Head of caudate nucleus (tissue), 42 donors: ENCODE measurements at places on chromosomes 6 and 20.

DNA sequence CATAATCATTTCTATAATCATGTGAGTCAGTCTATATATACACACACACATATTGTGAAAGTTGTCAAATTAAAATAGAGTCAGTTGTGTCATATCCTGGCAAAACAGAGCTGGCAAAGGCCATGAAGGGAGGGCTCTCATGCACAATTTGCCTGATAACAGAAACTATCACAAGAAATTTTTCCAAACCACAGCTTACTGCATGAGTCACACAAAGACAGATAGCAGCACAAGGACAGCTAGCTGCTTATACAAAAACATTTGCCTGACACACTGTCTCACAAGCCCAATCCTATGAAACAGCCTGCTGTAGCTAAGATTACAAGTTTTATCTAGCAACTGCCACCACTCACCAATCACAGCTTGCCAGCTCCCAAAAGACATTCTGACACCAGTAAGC lies 848.5 kb upstream of the MAN1A1 start:
- DNase-seq, result no peak

- DNase-seq, result no peak
Measured at GRCh38 chr20:59837623-59838394, 95.6 kb downstream of the SYCP2 start.

DNA sequence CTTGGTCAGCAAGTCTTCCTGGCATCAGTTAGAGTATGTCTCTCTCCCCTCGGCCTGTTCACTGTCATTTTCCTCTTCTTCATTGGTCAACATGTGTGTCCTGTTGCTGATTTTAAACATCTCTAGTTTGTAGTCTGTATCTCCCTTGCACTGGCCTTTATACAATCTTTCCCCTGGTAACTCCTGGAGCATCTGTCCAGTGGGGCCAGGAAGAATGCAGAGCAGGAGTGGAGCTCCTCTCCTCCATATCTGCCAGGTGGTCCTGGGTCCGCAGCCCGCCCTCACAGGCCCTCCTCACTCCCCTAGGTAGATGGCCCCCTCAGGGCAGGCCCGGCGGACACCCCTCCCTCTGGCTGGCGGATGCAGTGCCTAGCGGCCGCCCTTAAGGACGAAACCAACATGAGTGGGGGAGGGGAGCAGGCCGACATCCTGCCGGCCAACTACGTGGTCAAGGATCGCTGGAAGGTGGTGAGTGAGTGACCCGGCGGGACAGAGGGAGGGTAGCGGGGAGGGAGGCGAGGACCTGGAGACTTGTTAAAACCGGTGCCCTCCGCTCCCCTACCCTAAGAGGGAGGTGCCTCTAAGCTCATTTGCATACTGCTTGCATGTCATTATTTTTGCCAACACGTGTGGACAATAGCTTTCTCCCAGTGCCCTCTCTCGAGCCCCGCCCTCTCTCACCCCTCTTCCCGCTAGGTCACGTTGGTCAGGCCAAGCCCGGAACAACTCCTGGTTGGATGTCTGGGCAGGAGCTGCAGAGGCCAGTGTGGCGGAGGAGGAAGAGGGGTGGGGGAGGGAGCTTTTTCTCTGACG lies 3.2 kb downstream of the TTBK1 start:
- peak; percentile 78 for DNase-seq

GRCh38 chr6:10968776-10969175 lies 75.3 kb downstream of the ELOVL2 start:
- no peak for DNase-seq

DNA sequence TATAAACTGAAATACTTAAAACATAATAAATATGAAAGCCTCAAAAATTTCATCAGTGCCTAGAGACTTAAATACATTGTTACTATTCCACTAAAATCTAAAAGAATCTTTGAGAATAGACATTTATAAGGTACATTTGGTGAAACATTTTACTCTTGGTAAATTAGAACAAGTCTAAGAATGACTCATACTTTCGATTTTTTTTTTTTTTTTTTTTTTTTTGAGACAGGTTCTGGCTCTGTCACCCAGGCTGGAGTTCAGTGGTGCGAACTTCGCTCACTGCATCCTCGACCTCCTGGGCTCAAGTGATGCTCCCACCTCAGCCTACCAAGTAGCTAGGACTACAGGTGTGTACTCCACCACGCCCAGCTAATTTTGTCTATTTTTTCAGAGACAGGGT lies 6.4 kb downstream of the FUCA2 start:
- no peak for DNase-seq

DNA sequence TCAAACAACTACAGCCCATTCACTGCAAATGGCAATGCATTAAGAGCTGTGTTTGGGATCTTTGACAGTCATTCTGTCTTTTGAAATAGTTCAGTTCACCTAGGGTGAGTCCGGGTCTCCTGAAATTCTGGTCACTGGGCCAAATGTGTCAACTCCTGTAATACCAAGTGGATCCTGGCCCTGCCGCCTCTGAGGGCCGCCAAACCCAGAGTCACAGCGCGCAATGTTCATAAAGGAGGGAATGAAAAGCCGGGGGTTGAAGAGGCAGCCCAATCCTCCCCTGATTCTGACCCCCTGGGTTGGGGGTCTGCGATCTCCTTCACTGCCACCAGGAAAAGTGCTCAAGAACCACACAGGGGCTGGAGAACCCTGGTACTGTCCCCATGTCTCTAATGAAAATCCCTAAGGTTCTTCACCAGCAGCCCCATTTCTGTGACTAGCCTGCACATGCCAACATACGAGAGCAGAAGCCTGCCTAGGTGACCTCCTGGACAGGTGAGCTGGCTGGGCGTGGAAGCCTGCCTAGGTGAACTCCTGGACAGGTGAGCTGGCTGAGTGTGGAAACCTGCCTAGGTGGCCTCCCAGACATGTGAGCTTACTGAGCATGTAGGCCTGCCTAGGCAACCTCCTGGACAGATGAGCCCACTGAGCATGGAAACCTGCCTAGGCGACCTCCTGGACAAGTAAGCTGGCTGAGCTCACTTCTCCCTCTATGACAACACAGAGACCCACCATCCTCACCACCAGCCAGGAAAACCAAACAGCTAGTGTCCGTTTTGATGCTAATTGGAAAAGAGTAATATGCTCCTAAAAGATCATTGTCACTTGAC lies 16.1 kb upstream of the APMAP start:
- DNase-seq, result no peak

GRCh38 chr20:415820-416322 lies 7.8 kb downstream of the RBCK1 start:
- DNase-seq, result no peak

GRCh38 chr20:21643417-21643816 lies 62.0 kb upstream of the PAX1 start:
- no peak for DNase-seq

- no peak for DNase-seq
Measured at GRCh38 chr20:1840817-1841553, 54.2 kb upstream of the SIRPA start.

DNA sequence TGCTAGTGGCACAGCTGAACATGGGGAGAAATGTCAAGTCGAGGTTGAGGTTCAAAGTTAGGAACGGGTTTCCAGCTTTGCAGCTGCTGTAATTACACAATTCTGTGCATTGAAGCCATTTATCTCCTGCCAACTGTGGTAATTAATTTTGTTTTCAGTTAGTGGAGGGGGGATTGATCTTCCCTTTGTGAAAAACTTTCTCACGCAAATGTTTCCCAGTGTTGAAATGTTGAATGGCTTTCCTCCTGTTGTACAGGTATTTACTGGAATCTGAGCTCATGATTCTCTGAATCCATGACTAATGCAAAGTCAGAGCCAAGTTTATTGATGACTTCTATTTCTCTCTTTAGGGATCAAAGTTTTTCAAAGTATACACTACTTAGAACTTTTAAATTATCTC lies 198.4 kb upstream of the SLC35B3 start:
- no peak for DNase-seq

DNA sequence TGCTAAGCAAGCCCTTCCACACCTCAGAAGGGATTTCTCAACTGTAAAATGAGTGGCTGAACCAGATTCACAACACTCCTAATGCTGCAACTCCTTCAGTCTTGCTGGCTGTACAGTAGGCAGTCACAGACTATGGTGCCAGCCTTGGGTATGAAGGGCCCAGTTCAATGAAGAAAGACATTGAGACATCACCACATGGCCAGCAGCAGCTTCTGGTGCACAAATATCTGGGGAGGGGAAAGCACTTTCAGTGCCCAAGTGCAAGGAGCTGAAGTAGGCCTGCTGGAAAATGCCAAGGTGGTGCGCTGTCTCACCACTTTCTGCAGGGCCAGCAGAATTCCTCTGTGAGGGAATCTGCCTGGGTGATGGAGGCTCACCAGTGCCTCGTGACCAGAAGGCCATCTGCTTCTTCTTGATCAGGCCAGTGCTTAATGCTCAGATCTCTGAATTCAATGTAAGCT lies 1.8 kb downstream of the PLA2G7 start:
- DNase-seq, result no peak

- no peak for DNase-seq
Measured at GRCh38 chr20:54092021-54092420, 21.6 kb upstream of the BCAS1 start.

DNA sequence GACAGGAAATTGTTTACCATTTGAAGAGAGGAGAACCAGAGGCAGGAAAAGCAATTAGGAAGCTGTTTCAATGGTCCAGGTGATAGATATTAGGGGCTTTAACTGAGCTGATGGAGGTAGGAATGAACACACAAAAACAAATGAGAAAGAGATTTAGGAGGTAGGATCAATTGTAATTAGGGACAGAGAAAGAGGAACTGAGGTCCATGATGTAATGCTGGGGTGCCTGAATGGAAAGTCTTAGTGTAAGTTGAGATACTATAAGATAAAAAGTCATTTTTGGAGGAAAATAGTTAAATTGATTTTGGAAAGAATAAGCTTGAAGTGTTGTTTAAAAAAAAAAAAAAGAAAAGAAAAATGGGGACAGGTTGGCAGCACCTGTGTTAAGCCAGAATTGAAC lies 58.5 kb upstream of the B3GAT2 start:
- no peak for DNase-seq
